ENCODE measurements at places on chromosomes 16 and 17.

DNA sequence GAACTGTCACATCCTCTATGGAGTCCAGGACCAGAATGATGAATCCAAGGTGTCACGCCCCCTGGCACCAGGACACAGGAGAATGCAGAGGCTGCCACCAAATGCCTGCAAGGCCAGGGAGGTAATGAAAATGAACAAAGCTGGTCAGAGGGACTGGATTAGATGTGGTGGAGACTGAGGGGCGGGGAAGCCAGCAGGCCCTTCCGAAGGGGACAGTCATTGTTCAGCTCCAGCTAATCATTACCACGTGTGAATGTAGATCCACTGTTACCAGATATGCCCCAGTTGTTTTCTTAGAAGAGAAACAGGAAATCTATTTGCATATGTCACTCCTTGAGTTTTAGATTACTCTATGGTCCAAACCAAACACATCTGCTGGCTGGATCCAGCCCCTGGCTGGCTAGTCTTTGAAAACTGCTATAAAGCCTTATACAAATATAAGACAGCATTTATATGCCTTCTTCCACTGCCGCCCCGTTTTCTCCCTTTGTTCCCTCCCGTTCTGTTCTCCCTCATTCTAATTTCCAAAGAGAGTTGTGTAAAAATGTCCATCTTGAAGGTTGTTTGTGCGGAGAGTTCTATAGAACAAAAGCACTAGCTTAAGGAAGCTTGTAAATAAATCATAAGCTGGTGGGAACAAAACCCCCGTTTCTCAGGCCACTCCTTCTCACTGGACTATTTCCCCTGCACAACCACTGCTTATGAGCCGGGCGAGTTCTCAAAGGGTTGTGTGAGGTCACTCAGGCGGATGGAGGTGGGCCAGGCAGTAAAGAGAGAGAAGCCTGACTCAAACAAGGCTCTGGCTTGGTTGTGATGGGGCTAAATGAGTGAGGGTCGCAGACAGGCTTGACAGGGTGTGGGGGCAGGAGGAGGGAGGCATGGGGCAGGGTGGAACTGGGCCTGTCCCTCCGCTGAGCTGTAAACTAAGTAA is 14.2 kb downstream of the CRYM start:
- DNase-seq, result no peak

DNA sequence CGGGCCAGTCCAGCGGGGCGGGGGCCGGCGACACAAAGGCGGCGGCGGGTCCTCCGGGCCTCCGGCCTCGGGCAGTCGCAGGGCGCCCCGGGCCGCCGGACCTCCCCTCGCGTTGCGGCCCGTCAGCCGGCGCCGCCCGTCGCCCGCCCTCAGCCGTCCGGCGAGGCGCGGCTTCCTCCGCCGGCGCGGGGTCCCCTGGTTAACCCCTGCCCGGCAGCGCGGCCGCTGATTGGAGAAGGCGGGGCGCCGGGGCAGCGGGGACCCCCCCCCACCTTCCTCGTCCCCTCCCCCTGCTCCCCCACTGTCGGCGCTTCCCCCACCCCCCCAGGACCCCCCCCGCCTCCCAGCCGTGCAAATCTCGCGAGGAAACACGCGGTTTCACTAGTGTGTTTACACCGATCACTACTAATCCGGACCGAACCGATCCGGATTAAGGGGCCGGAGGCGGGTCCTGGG is at the start of gene TLK2:
TSS of gene TLK2 (plus strand) at position 402 of the 456 bp plus-strand sequence. CDS start 2,301 bp downstream, outside the sequence.
- peak; percentile 9 for DNase-seq

DNA sequence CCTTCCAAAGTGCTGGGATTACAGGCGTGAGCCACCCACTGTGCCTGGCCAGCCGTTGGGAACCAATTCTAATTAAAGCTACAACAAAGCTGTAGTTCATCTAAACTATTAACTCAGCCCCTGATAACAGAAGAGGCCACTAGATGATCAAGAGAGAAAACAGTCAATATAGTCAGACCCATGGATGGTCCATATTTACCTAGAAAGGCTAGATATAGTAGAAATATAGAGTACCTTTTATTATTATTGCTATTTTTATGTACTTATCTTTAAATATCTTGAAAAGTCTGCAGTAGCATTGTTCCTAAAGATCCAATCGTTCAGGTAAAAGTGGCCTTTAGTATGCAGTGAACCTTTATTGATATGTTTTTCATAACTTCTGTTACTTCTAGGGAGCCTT is 43.2 kb downstream of the RNF213 start:
- no peak for DNase-seq

DNA sequence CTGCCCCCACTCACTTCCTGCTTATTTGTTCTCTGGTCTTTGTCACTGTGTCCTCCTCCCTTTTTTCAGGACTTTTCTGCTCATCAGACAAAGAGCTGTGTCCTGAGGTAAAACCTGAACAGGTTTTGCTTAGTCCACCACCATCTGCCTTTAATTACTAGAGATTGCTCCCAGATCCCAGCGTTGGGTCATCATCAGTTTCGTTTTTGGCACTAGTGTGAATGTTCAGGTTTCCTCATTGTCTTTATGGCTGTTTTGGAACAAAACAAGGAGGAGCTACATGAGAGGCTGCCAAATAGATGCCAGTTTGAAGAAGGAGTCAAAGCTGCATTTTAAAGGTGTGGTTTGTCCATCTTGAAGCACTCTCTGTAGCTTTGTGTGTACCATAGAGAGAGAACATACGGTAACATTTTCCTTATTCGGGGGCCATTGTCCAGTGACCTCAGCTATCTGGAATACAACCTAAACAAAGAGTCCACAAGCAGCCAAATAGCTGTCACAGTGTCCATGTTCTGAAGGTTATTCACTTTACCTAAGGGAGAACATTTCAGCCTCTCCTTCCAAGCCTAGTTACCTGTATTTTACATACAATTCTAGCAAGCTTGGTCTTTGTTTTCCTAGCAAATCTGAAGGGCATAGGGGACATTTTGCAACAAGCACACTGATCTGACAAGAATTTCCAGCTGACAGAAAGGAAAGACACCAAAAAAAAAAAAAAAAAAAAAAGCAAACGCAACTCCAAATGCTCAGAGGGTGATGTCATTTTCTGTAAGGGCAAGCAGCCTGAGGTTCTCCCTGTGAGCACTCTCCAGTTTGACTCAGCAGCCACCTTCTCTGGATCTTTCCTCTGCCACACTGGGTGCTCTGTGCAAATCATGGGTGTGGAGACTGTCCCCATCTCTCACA is 196.1 kb downstream of the NTN1 start:
- peak; percentile 12 for DNase-seq

GRCh38 chr16:28549301-28549899 is 4.3 kb upstream of the SGF29 start:
- DNase-seq, result no peak

- no peak for DNase-seq
These were observed 3.8 kb upstream of the TAC4 start for GRCh38 chr17:49851387-49852291.

DNA sequence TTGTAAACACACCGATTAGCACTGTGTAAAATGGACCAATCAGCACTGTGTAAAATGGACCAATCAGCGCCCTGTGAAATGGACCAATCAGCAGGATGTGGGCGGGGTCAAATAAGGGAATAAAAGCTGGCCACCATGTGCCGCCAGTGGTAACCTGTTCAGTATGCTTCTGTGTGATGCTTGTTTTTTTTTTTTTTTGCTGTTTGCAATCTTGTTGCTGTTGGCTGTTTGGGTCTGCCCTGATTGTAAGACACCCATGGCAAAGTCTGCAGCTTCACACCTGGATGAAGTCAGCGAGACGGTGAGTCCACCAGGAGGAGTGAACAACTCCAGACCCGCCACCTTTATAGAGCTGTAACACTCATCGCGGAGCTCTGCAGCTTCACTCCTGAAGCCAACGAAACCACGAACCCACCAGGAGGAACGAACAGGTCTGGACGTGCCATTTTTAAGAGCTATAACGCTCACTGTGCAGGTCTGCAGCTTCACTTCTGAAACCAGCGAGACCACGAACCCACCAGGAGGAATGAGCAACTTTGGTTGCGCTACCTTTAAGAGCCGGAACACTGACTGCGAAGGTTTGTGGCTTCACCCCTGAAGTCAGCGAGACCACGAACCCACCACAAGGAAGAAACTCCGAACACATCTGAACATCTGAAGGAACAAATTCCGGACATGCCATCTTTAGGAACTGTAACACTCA is 85.0 kb upstream of the MED9 start:
- no peak for DNase-seq

GRCh38 chr17:13129356-13129755 is 111.5 kb upstream of the ELAC2 start:
- no peak for DNase-seq

DNA sequence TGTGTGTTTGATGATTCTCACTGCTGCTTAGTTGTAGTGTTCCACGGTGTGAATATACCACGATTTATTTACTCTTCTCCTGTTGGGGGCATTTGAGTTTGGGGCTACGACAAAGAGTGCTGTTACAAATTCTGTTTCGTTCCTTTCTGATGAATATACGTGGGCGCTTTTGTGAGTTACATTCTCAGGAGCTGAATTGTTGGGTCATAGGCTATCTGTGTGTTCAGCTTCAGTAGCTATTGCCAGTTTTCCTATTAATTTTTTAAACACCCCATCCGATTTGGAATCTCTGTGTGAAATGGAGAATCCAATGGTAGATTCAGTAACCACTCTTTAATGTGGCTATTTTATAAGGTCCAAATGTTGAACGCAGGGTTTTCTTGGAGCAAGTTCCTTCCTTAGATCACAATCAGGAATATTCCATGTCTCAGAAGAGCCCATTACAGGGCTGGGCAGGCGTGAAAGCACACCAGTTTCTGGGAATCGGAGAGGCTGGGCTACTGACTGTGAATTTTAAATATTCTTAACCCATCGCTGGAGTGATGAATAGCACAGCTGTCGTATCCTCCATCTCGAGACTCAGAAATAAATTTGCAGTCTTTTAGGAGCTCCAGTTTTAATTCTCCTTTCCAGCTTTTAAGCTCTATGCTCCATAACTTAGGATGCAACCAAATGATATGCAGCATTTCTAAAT is 115.9 kb downstream of the PITPNC1 start:
- no peak for DNase-seq

- DNase-seq, result no peak
These were observed 62.1 kb upstream of the MYOCD start for GRCh38 chr17:12603566-12603965.

- DNase-seq, result no peak
These were observed 75.2 kb upstream of the KSR1 start for GRCh38 chr17:27381007-27381501.
